A549 treated with RU486 at 1 μM for 4 hours (cell line): ENCODE measurements at places on chromosomes 5 and 9. TPM values are rescaled to one million over a fixed set of nuclear protein-coding genes. Genes with fewer than 3 reads are reported as not detected.

DMRTA1 gene
- 0.82 to 1.1 TPM (median 0.84 TPM) in 5 replicates for total RNA-seq

TMC1 gene
- total RNA-seq: 0.20 to 0.45 TPM in 2 of 5 replicates, not detected in the others

LRRC19 gene
- not detected in 5 replicates for total RNA-seq

PCDHGB4 gene
- total RNA-seq: 0.56 to 1.1 TPM (median 0.93 TPM) in 5 replicates

GOLM1 gene
- total RNA-seq: 107 to 118 TPM (median 115 TPM) in 5 replicates

NRARP gene
- total RNA-seq: 3.9 to 9.5 TPM (median 7.7 TPM) in 5 replicates

SLC4A9 gene
- total RNA-seq: not detected in 5 replicates

TAF11L11 gene
- 0.21 to 0.38 TPM (median 0.25 TPM) in 4 of 5 replicates, not detected in the other for total RNA-seq

SELENOP gene
- 0.19 to 0.67 TPM (median 0.46 TPM) in 4 of 5 replicates, not detected in the other for total RNA-seq

AKNA gene
- total RNA-seq: 3.4 to 5.3 TPM (median 4.4 TPM) in 5 replicates

GPR21 gene
- not detected in 5 replicates for total RNA-seq

CDX1 gene
- total RNA-seq: not detected in 5 replicates

FOXD4L3 gene
- total RNA-seq: 0.07 to 0.29 TPM (median 0.09 TPM) in 5 replicates

PFN3 gene
- total RNA-seq: not detected in 5 replicates

GRXCR2 gene
- not detected in 5 replicates for total RNA-seq

SPAAR gene
- total RNA-seq: not detected in 5 replicates

TMEFF1 gene
- total RNA-seq: 0.30 to 1.6 TPM (median 1.3 TPM) in 5 replicates

STING1 gene
- 0.85 to 1.4 TPM (median 0.98 TPM) in 5 replicates for total RNA-seq

CARTPT gene
- total RNA-seq: not detected in 5 replicates

CD72 gene
- total RNA-seq: 0.25 to 0.30 TPM (median 0.30 TPM) in 3 of 5 replicates, not detected in the others

C9orf50 gene
- total RNA-seq: 0.14 TPM in 1 of 5 replicates, not detected in the others

IGFBPL1 gene
- total RNA-seq: 2.1 to 3.0 TPM (median 2.9 TPM) in 5 replicates

PDE8B gene
- total RNA-seq: 0.89 to 2.1 TPM (median 1.5 TPM) in 5 replicates

ENTREP1 gene
- 0.28 to 0.71 TPM (median 0.49 TPM) in 5 replicates for total RNA-seq

C8G gene
- 0.24 to 2.2 TPM (median 0.66 TPM) in 5 replicates for total RNA-seq

FCN2 gene
- not detected in 5 replicates for total RNA-seq

TSSK1B gene
- not detected in 5 replicates for total RNA-seq

SLC6A19 gene
- 0.04 TPM in 1 of 5 replicates, not detected in the others for total RNA-seq

FOXD1 gene
- 13.0 to 22.7 TPM (median 21.2 TPM) in 5 replicates for total RNA-seq

TNC gene
- 0.87 to 1.4 TPM (median 0.99 TPM) in 5 replicates for total RNA-seq

SPTLC1 gene
- total RNA-seq: 58.3 to 73.7 TPM (median 63.5 TPM) in 5 replicates

AGXT2 gene
- not detected in 5 replicates for total RNA-seq

PCDHA1 gene
- 0.15 to 0.34 TPM (median 0.21 TPM) in 4 of 5 replicates, not detected in the other for total RNA-seq

IL13 gene
- total RNA-seq: 0.07 to 0.24 TPM in 2 of 5 replicates, not detected in the others

PCDHB15 gene
- 0.06 to 0.10 TPM (median 0.08 TPM) in 3 of 5 replicates, not detected in the others for total RNA-seq

RC3H2 gene
- 16.8 to 23.2 TPM (median 22.0 TPM) in 5 replicates for total RNA-seq

TAF1L gene
- 0.02 TPM in 1 of 5 replicates, not detected in the others for total RNA-seq

C5orf52 gene
- not detected in 5 replicates for total RNA-seq

PCDHB3 gene
- total RNA-seq: 0.03 to 0.06 TPM in 2 of 5 replicates, not detected in the others

C9orf153 gene
- 0.23 to 0.43 TPM in 2 of 5 replicates, not detected in the others for total RNA-seq

NIPAL4 gene
- total RNA-seq: 9.5 to 13.6 TPM (median 11.6 TPM) in 5 replicates

FRMPD1 gene
- total RNA-seq: 0.03 to 0.05 TPM in 2 of 5 replicates, not detected in the others

TMEM232 gene
- total RNA-seq: 0.35 TPM in 1 of 5 replicates, not detected in the others

CDO1 gene
- total RNA-seq: 0.14 TPM in 1 of 5 replicates, not detected in the others

AHRR gene
- 2.5 to 3.8 TPM (median 2.8 TPM) in 5 replicates for total RNA-seq

ESM1 gene
- not detected in 5 replicates for total RNA-seq

TMOD1 gene
- total RNA-seq: 2.3 to 3.3 TPM (median 2.6 TPM) in 5 replicates

TMEM252 gene
- total RNA-seq: not detected in 5 replicates

POLE3 gene
- 104 to 127 TPM (median 112 TPM) in 5 replicates for total RNA-seq

LCN9 gene
- total RNA-seq: not detected in 5 replicates

PPP3R2 gene
- total RNA-seq: not detected in 5 replicates

SIL1 gene
- 23.7 to 29.1 TPM (median 24.3 TPM) in 5 replicates for total RNA-seq
